ENCODE measurements at places on chromosomes 6 and 20.

- DNase-seq: no peak
Measured at GRCh38 chr20:62405108-62405980, 1.7 kb downstream of the CABLES2 start.

- DNase-seq: no peak
Measured at GRCh38 chr6:168118935-168119334, 39.9 kb upstream of the FRMD1 start.

- DNase-seq: no peak
Measured at GRCh38 chr20:50270569-50270968, 79.9 kb downstream of the CEBPB start.

DNA sequence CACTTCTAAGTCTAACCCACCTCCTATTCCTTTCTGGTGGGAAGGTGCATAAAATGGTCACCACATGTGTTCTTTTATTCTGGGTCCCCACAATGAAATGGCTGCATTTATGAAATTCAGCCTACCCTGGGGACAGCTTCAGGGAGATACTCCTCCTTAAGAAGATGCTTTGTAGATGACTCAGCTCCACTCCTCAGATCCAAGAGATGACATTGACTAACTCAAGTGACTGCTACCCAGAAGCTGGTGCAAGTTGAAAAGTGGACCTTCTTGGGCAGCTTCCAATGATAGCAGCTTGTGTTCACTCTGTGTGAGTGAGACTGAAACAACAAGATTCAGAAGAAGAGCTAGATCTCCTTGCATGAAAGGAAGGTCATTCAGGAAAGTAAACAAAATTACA is 113.4 kb downstream of the SCP2D1 start:
- no peak for DNase-seq

DNA sequence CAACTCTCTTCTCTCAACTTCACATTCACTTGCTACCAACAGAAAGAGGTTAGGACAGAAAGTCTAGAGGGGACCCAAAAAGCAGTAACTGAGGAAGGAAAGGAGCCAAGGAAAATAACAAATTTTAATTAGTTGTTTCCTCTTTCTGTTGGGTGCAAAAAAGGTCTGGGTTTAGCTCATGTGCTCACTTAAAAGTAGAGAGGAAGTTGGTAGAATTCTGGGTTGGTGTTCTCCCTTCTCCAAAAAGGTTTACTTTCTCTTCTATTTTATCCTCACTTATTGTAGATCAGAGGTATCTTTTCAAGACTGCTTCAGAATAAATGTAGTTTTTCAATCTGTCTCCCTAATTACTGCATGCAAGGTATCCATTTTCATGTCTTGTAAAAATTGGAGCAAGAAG is 42.8 kb downstream of the MAP3K7 start:
- no peak for DNase-seq

- DNase-seq: no peak
Measured at GRCh38 chr6:8200255-8200654, 97.9 kb upstream of the EEF1E1 start.

DNA sequence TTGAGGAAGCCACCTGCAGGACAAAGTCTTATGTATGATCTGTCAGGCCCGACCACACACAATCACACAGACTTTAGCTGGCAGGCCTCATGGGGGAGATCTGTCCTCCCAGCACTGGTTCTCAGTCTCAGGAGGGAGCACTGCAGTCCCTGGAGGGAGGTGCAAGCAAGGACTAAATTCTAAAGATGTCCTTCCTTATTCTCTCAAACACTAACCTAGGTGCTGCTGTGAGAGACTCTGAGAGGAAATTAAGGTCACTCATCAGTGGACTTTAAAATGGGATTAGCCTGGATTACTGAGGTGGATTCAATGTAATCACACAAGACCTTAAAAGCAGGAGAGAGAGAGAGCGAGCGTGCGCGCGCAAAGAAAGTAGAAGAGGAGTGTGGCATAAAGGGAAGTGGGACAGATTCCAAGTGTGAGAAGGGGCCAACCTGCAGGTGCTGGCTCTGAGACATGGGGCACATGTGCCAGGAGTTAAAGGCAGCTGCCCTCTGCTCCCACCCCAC is 14.3 kb downstream of the GLO1 start:
- DNase-seq: no peak

Data from stimulated activated CD4-positive, alpha-beta T cell treated with anti-CD3 and anti-CD28 coated beads, Interleukin-4, amount 100 ng/mL, for 4 hours (primary cell).